ENCODE measurements at places on chromosomes 7 and 10. TPM values are rescaled to one million over a fixed set of nuclear protein-coding genes. Genes with fewer than 3 reads are reported as not detected.
A peak's percentile ranks its signal among the peaks of the same experiment; 100 is the strongest.

Gene CLCN1
- total RNA-seq = not detected

GRCh38 chr10:123154711-123155505 lies 706 bp downstream of the BUB3 start:
- H3K36me3 ChIP-seq = peaks cover 23% of the 10 kb centered on the region
- H3K4me3 ChIP-seq = peak overlapping the region; percentile 70
- H3K27ac ChIP-seq = peak overlapping the region; percentile 87
- H3K4me1 ChIP-seq = peaks cover 4% of the 10 kb centered on the region

GRCh38 chr7:151110941-151111645 lies 24.8 kb downstream of the AGAP3 start:
- no peak overlapping the region for H3K4me3 ChIP-seq
- no peaks in the 10 kb centered on the region for H3K36me3 ChIP-seq
- H3K27me3 ChIP-seq = no peaks in the 10 kb centered on the region
- DNase-seq = peak; percentile 70
- no peak overlapping the region for H3K27ac ChIP-seq
- no peaks in the 10 kb centered on the region for H3K4me1 ChIP-seq

- DNase-seq = peak; percentile 5
- H3K4me3 ChIP-seq = no peak overlapping the region
- no peak overlapping the region for H3K27ac ChIP-seq
- H3K36me3 ChIP-seq = peaks cover 10% of the 10 kb centered on the region
- H3K27me3 ChIP-seq = no peaks in the 10 kb centered on the region
These were observed 10.8 kb downstream of the BLVRA start for GRCh38 chr7:43769281-43769680.

Gene FLNC
- total RNA-seq = 1.2 TPM

DNA sequence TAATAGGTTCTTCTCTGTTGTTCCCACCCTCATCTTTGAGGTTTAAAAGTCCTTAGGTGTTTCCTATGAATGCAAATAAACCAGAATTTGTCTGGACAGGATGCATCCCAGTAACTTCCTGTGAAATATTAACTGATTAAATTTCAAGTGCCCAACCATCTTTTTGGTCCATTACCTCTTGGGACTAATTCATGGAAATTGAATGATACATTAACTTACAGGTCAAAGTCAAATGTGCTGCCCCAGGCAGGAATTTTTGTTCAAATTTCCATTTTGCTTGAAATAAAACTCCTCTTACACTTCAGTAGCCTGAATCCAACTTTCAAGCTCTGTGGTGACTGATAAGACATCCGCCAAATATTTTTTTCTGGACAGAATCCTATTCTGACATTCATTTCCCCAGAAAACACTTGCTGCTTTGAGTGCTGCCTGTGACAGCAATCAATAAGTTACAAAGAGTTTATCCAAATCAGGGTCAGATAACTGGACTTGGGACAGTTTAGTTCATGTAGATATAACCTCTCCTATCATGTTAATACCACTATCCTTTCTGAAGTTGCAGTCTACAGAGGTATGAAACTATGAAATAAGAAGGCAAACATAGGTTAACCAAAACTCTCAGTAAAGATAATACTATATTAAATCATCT lies 383.5 kb downstream of the POM121L12 start:
- H3K27ac ChIP-seq = no peak overlapping the region
- DNase-seq = no peak
- no peaks in the 10 kb centered on the region for H3K4me1 ChIP-seq
- H3K4me3 ChIP-seq = no peak overlapping the region
- H3K36me3 ChIP-seq = no peaks in the 10 kb centered on the region

Gene RBP4
- 11.4 TPM for total RNA-seq

GRCh38 chr7:12625836-12626235 lies 55.3 kb downstream of the SCIN start:
- no peak overlapping the region for H3K27ac ChIP-seq
- no peak for DNase-seq
- no peaks in the 10 kb centered on the region for H3K4me1 ChIP-seq

Gene MTURN
- total RNA-seq = 6.1 TPM

Gene SPDYE5
- not detected for total RNA-seq

GRCh38 chr10:56586461-56586891 lies 225.4 kb upstream of the ZWINT start:
- H3K27ac ChIP-seq = no peak overlapping the region
- H3K27me3 ChIP-seq = no peaks in the 10 kb centered on the region
- no peaks in the 10 kb centered on the region for H3K36me3 ChIP-seq

DNA sequence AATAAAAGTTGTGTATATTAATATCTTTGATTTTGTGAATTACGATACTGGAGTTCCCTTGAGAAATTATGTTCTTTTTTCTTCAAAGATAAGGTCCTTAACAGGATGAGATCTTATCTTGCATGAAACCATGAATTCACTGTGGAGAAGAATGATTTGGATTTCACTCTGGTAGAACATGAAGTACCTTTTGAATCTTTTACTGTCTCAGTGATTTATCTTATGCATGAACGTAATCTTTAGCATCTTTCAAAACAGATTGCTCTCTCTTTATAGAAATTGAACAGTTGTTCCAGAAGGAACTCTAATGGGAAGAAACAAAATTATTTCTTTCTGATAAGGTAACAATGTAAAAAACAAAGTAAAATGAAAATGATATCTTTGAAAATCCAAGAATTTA lies 11.0 kb upstream of the ZNF438 start:
- H3K36me3 ChIP-seq = no peaks in the 10 kb centered on the region
- no peaks in the 10 kb centered on the region for H3K4me1 ChIP-seq
- no peak overlapping the region for H3K4me3 ChIP-seq
- DNase-seq = no peak
- no peaks in the 10 kb centered on the region for H3K27me3 ChIP-seq

- H3K27ac ChIP-seq = no peak overlapping the region
- no peak for DNase-seq
- H3K4me1 ChIP-seq = peaks cover 13% of the 10 kb centered on the region
- no peak overlapping the region for H3K4me3 ChIP-seq
These were observed 130.3 kb downstream of the BICC1 start for GRCh38 chr10:58642916-58643428.

DNA sequence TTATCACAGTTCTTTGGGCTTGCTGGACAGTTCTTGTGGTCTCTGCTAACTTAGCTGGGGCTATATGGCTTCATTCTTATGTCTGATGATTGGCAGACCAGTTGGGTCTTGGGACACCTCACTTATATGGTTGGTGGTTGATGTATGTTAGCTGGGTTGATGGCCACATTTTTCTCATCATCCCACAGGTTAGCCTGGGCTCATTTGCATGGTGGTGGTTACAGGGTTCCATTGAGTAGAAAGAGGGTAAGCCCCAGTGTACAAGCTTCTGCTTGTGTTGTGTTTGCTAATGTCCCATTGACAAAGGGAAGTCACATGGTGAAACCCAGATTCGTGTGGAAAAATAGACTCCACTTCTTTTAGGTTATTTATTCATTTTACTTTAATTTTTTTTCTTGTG lies 40.6 kb downstream of the TMEM60 start:
- no peak overlapping the region for H3K4me3 ChIP-seq
- no peaks in the 10 kb centered on the region for H3K27me3 ChIP-seq
- no peak overlapping the region for H3K27ac ChIP-seq
- no peak for DNase-seq
- H3K4me1 ChIP-seq = no peaks in the 10 kb centered on the region
- H3K36me3 ChIP-seq = no peaks in the 10 kb centered on the region

Gene GIMAP8
- 12.0 TPM for total RNA-seq

DNA sequence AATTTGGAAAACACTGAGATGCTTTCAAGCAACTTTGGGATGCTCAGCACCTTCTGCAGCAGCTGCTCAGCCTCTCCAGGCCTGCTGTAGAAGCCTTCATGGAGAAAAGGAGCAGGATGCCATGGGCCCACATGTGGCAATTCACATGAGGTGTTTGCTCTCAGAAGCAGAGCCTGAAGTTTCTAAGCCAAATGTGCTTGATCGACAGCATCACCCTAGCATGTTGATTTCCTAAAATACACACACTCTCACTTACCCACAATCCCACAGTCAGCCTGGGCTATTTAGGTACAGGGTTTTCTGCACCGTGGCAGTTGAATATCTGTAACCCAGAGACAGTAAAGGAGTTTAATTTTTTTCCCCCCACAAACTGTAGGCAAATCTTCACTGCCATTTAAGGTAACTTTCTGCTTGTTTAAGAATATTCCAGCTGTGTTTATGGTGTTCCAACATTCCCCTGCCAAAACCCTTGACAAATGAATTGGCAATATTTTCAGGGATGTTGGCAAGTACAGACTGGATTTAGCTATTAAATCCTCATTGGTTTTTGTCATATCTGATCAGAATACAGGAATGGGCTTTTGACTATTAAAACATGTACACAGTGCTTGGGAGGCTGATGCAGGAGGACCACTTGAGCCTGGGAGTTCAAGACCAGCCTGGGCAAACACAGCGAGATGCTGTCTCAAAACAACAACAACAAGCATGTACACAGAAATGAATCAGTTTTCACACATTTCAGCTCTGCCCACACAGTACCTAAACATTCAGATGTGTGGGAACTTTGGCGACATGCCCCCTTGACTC lies 244.2 kb downstream of the CELF2 start:
- no peak overlapping the region for H3K27ac ChIP-seq
- H3K4me1 ChIP-seq = no peaks in the 10 kb centered on the region
- no peak for DNase-seq
- no peaks in the 10 kb centered on the region for H3K27me3 ChIP-seq
- no peak overlapping the region for H3K4me3 ChIP-seq

Gene LIPF
- total RNA-seq = not detected

GRCh38 chr7:124022551-124022950 lies 10.3 kb downstream of the TMEM229A start:
- no peaks in the 10 kb centered on the region for H3K4me1 ChIP-seq
- H3K36me3 ChIP-seq = no peaks in the 10 kb centered on the region
- no peak overlapping the region for H3K27ac ChIP-seq
- H3K27me3 ChIP-seq = no peaks in the 10 kb centered on the region
- no peak overlapping the region for H3K4me3 ChIP-seq

- no peaks in the 10 kb centered on the region for H3K27me3 ChIP-seq
- no peak for DNase-seq
- H3K4me3 ChIP-seq = no peak overlapping the region
These were observed 141.5 kb upstream of the PPP2R2D start for GRCh38 chr10:131759347-131759746.

Gene C7orf57
- 1.7 TPM for total RNA-seq

DNA sequence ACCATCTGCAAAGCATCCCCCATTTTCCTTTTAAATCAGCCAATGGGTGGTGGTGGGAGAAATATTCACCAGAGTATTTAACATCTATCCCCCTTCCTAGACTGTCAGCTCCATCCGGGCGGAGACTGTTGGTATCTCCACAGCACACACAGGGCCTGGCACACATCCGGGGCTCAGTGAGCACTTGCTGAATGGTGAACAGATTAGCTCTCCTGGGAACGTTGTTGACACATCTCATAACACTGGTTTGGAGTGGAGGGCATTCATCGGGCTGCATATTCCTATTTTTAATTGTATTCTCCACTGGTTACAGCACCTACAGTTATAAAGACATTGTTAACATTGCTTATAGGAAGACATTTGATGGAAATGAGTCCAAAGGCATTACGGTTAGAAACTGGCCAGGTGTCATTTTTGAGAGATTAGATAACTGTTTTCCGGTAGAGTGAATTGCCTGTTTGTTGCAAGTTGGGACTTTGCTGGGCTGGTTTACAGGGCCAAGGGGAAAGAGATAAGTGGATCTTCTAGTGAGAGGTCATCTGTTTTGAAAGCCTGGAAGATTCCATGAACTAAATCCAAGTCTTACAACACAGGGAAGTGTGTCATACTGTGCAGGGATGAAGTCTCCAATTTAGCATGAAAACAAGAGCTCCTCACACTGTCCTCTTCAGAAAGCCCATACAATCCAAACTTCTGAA lies 101.8 kb downstream of the EGFR start:
- no peaks in the 10 kb centered on the region for H3K27me3 ChIP-seq
- H3K4me3 ChIP-seq = no peak overlapping the region
- peak; percentile 76 for DNase-seq
- H3K36me3 ChIP-seq = no peaks in the 10 kb centered on the region

Data from adrenal gland (tissue), 19 donors.